ENCODE measurements at places on chromosomes 5 and 9.

GRCh38 chr5:10669983-10670382 is 91.1 kb downstream of the DAP start:
- no peak for DNase-seq

DNA sequence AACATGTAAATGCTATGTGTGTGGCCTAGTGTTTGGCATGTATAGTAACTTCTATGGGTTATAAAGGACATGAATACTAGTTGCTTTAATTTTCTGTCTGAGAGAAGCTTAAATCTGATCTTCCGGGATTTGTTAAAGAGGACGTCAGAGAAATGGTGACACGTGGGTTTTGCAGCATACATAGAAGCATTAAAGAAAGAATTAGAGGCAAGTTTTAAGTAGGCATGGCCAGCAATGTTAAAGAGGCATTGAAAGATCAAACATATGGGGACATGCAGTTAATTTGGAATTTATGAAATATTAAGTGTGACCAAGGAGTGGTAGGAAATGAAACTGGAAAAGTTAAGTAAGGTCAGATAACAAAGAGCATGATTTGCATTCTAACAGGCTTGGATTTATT is 311.4 kb upstream of the RIOK2 start:
- no peak for DNase-seq

- DNase-seq, result no peak
Observed at GRCh38 chr5:107631805-107632362, 38.9 kb downstream of the EFNA5 start.

- no peak for DNase-seq
Observed at GRCh38 chr9:13810510-13810909, 503.4 kb downstream of the NFIB start.

DNA sequence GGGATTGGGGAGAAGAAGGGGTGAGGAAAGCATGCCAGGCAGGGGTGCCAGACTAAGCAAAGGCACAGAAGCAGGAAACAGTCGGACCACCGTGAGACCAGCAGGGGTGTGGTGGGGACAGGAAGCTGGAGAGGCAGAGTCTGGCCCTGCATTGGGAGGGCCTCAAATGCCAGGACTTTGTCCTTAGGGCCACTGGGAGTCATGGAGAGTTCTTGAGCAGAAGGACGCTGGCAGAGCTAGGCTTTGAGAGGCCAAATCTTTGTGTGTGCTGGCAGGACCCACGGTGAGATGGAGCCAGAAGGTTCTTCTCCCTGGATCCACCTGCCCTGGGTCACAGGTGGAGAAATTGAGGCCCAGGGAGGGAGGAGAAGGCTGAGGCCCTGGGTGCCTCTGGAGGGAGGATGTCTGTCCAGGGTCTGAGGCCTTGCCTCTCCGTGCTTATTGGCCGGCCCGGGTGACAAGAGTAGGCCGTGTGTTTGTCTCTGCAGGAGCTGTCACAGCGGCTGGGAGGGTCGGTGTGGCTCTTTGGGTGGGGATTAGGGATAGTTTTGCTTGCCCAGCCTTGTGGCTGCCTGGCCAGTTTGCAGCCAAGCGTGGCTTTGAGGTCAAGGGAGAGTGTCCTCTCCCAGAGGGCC is 1.8 kb upstream of the ENG start:
- no peak for DNase-seq

DNA sequence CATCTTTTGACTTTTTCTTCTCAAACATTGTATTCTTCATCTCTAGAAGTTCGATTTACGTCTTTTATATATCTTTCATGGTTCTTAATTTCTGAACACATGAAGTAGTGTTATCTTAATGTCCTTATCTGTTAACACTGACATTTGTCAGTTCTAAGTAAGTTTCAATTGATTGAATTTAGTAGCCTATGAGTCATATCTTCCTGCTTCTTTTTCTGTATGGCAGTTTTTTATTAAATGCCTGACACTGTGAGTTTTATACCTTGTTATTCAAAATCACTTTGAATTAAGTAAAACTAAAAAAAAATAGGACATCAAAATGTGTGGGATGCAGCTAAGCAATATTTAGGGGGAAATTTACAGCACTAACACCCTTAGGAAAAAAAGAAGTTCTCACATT is 707.0 kb upstream of the ACO1 start:
- no peak for DNase-seq

DNA sequence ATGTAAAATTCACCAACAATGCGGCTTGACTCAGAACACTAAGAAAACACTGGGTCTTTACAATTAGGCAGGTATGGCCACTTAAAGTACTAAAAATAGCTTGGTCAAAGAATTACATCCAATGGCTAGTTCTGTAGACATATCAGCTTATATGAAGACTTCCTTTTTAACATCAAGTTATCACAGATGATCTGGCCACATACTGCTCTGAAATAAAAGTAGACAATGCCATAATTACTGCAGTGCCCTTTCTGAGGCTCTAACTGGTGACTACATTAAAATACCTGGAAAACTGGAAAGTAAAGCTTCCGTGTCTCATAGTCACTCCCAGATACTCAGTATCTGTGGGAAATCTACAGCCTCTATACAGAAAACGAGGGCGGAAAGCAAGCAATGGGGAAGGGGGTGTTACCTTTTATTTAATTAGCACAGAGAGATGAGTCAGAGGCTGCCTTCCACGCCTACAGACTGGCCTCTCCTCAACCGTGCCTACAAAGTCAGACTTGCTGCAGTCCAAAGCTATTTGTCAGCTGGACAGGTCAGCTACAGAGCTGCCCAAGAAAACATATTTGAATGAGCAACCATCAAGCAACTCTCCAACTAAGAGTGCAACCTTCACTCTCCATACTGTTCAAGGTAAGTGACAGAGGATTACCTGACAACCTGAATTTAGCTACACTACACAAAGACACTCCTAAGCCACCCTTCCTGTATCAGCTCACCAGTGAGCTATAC is 8.7 kb downstream of the SERINC5 start:
- DNase-seq, result peak; percentile 25

GRCh38 chr5:151222790-151223446 is 974 bp downstream of the CCDC69 start:
- DNase-seq, result no peak

DNA sequence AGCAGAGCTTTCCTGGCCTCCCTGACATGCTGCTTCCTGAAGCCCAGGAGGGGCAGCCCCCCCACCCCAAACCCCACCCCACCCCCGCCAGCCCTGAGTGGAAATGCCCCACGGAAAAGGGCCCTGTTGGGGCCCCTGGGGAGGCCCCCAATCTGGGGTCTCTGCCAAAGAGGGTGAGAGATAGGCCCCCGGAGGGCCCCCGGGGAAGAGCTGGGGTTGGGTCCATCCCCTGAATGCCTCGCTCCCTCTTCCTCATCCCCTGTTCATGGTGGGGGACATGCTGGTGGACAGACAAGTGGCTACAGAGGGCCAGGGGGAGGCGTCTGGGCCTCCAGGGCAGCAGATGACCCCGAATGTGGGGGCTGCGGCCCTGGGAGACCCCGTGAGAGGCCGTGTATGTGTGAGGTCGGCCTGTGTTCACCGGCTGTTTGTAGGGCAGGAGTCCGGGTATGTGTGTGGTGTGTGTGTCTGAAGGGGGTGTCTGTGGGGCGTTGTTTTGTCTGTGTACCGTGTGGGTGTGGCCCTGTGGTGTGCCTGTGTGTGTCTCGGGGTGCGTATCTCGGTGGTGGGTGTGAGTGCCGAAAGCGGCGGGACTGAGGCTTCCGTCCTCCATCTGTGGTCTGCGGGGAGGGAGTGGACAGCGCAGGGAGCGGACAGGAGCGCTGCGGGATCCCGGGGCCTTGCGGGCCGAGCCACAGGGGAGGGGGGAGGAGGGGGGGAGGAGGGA is 11.3 kb downstream of the C9orf50 start:
- no peak for DNase-seq

DNA sequence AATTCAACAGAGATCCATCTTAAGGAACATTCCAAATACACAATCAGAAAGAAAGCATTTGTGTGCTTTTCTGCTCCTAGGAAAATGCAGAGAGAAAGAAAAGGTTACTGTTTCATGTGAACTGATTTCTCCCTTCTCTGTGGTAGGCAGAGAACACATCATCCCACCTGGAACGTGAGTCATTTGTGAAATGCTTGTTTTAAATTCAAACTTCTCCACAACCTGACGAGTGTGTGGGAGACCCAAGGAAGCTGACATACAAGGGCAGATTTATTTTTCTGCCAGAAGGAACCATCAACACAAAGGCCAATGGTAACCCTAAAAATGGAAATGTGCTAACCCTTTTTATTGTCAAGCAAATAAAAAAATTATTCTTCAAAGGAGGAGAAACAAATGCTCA is 156.4 kb downstream of the EFNA5 start:
- DNase-seq, result no peak

DNA sequence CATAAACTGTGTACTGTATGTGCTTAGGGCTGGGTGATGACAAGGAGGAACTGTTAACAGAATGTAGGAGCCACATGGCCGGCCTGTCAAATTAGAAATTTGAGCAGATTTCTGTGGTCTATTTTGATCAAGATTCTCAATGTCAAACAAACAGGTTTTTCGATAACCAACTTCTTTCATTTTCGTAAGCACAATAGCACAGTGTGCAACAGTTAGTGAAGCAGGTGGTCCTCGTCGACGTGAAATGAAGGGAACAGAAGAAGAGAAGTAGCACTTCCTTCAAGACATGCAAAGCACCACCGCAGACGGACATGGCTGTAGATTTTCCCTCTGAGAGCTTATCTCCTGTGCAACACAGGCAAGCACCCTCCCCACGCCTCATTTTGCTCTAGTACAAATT is 252.1 kb downstream of the CRB2 start:
- DNase-seq, result no peak

- no peak for DNase-seq
Observed at GRCh38 chr9:99373912-99374311, 151.8 kb downstream of the SEC61B start.

GRCh38 chr9:24413651-24414050 is 132.0 kb downstream of the IZUMO3 start:
- no peak for DNase-seq

DNA sequence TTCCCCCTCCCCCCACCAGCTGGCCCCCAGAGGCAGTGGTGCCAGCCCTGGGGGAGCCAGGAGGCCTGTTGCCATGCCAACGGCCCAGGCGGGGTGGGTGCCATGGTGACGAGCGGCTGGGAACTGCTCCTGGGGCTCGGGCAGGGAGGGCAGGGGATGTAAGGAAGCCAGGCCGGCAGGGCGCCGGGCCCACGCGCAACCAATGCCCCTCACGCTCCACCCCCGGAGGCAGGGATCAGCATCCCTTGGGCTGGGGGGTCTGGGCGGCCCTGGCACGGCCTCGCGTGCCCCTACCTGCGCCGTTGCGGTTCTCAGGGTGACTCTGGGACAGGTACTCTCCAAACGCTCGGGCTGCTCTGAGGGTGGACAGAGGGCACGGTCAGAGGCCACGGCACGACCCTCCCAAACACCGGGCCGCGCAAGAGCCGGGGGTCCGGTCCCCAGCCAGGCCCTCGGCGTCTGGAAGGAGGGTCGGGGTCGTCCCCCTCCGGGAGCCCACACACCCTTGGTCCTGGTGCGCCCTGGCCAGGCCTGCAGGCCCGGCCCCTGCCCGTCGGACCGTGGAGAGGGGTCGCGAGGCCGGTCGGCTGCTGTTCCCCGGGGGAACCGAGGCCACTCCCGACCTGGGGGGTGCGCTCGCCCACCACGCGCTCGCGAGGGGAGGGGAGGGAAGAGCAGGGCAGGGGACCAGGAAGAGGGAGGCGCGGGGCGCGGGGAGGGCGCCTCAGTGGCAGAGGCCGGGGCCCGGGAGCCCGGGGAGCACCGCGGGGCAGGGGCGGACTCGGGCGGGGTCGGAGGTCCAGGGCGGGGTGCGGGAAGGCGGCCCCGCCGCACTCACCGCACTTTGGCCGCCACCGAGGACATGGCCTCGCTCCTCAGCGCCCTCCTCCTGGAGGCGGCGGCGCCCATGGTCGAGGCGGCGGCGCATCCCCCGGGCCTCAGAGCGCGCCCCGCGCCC is 661 bp downstream of the NSMF start:
- peak; percentile 23 for DNase-seq

- DNase-seq, result no peak
Observed at GRCh38 chr5:33364406-33364805, 76.4 kb upstream of the TARS1 start.

GRCh38 chr9:117178596-117179375 is 236.1 kb downstream of the ASTN2 start:
- DNase-seq, result no peak

DNA sequence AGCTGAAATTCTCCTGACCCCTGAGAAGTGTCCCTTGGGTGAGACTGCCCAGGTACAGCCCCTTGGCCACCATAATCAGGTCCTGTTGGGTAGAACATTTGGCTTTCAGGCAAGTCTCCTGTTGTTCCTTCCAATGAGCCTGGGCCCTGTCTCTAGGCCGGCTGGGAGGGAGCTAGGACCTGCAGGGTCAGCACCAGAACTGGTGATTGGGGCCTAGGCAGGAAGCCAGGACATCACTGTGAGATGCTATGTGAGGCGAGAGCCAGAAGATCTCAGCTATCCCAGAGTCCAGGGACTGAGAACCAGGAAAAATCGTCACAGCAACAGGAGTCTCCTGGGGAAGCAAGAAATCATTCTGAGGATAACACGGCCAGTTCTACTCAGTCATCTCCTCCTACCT is 51.5 kb downstream of the PCDH1 start:
- DNase-seq, result no peak

GRCh38 chr9:16868701-16869100 is 1.8 kb downstream of the BNC2 start:
- DNase-seq, result no peak

Measured in endothelial cell (in vitro differentiated cells).